ENCODE measurements at places on chromosomes 12 and 14.

DNA sequence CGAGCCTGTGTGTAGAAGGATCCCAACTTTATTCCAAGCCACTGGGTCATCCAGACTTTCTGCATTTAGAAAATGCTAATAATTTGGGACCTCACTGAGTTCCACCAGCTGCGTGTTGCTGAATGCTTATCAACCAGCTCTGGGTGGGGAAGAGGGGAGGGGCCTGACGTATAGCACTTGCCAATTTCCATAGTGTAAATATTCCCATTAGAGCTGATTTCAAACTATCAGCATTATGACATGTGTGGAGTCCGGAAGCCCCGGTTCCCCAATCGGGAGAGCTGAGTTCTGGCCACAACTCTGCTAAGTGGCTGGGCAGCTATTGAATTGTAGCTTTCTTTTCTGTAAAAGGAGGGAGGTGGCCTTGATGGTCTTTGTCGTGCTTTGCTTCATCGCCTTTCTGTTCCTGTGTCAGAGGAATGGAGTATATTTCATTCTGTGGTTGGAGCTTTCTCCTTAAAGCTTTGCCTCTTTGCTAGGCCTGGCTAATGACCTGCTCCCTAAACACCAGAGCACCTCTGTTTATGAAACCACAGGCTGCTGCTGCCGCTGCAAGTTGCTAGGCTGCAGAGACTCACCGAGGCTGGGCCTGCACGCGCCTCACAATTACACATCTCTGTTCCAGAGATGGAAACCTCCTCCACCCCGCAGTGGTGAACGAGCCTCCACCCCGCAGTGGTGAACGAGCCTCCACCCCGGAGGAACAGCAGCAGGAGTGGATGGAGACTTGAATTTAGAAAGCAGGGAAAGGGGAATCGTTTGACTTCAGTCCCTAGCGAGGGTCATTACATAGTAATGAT lies 7.7 kb upstream of the BCL7A start:
- DNase-seq: no peak

- DNase-seq: peak; percentile 34
Measured at GRCh38 chr14:65164068-65164824, 61.9 kb upstream of the MAX start.

GRCh38 chr14:54881235-54881760 lies 21.3 kb downstream of the GCH1 start:
- DNase-seq: no peak

GRCh38 chr12:125871811-125872594 lies 806.8 kb downstream of the AACS start:
- no peak for DNase-seq

DNA sequence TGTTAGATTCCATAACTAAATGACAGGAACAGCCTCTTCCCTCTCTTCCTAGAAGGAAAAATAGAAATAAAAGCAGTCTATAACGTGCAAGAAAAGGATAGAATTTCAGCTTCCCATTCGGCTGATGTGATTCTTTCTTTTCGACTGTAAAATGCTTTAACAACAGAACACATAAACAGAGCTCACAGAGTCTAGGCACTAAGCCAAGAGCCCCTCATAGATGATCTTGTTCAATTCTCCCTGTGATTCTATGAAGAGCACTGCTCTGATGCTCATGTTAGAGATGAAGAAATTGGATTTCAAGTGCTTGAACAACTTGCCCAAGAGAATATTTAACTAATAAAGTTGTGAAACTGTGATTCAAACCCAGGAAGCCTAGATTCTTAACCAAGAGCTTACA lies 232.7 kb downstream of the RPAP3 start:
- DNase-seq: no peak

- DNase-seq: no peak
Measured at GRCh38 chr14:22819151-22819988, 4.1 kb upstream of the SLC7A7 start.

GRCh38 chr12:115468087-115468510 lies 784.1 kb upstream of the TBX3 start:
- DNase-seq: no peak

DNA sequence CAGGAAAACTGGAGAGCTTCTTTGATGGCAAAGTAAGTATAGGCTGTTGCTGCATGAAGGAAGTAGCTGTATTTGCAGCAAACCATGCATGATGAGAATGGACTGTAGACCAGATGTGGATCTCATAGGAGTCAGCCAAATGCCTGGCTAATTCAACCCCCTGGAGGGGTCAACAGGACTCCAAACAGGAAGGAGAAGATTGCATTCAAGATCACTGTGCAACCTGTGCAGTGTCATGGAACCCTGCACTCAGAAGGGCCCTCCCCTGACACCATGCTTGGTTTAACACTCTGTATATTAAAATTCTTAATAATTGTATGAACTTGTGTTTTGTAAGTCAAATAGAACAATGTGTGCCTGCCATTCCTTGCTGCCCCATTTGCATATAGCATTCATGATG lies 225.1 kb upstream of the FSCB start:
- DNase-seq: no peak

DNA sequence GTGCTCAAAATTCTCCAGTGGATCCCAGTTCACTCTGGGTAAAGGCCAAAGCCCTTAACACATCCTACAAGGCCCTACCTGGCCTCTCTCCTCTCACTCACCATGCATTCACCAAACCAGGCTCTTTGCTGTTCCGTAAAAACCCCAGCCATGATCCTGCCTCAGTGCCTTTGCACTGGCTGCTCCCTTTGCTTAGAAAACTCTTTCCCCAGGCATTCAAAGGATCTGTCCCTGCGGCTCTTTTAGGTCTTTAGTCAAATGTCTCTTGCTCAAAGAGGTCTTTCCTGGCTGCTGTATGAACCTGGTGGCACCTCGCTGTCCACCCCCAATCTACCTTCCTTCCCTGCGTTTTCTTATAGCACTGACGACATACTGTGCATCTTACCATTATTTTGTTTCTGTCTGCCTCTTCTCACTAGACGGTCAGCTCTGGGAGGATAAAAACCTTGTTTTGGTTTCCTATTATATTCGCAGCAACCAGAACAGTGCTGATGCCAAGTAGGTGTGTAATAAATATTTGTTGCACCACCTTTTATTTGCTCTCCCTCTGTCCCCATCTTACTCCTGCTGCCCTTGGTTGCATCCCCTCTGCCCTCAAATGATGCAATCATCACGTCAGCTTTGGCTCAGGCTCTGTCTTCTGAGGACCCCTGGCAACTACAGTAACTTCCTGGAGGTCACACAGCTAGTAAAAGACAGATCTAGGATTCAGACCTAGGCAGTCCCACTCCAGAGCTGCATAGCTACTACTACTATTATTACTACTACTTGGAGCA lies 23.8 kb upstream of the DICER1 start:
- DNase-seq: no peak

DNA sequence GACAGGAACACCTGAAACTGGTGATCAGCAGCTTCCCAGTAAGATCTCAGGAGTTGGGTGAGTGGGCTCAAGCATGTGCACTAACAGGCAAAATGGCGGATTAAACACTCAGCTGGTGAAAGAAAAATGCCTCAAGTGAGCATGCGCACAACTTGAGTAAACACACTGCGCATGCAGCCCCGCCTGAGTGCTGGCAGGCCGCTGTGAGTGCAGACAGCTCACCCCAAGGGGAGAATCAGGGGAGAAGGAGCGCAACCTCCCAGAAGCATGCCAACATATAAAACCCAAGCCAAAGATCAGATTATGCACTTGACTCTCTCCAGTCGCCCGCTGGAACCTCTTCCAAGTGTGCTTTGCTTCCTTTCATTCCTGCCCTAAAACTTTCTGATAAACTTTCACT lies 125.8 kb downstream of the VRK1 start:
- DNase-seq: no peak

- no peak for DNase-seq
Measured at GRCh38 chr12:19546611-19547162, 107.4 kb downstream of the AEBP2 start.
